ENCODE measurements at places on chromosomes 13 and 19. TPM values are rescaled to one million over a fixed set of nuclear protein-coding genes. Genes with fewer than 3 reads are reported as not detected.

C19orf53 gene
- total RNA-seq = 89.9 TPM

NKPD1 gene
- total RNA-seq = not detected

- DNase-seq = no peak
Measured at GRCh38 chr13:76853481-76853880, 32.7 kb downstream of the KCTD12 start.

DNA sequence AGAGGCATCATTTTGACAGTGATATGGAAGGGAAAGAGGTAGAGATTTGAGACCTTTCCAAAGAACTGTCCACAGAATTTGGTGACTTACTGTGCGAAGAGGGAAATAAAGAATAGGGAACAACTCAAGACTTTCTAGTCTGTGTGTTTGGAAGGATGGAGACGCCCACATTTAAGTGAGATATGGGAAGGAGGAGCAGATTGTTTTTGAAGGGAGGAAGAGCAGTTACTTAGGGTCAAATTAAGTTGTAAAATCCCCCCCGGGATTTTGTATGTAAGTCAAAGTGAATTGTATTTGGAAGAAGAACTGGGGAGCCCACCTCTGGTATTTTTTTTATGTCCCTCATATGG, 1.2 kb downstream of the USPL1 start:
- DNase-seq = no peak

DNA sequence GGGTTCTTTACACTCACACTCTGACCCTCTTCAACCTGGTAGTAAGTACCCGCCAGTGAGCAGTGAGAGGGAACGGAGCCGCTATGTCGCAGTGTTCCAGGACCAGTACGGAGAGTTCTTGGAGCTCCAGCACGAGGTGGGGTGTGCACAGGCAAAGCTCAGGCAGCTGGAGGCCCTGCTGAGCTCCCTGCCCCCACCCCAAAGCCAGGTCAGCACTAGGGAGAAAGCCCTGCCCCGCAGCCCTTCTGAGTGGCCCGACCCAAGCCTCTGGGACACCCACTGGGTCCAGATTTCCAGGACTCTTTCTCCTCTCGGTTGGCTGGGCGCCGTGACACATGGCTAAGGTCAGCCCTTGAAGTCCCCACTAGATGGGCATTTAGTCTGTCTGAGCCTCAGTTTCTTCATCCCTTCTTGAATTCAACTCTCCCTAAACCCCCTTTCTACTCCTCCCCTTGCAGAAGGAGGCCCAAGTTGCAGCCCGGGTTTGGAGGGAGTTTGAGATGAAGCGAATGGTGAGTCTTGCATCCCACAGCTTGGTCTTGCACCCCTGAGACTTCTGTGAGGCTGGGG, 1.9 kb downstream of the OCEL1 start:
- no peak for DNase-seq

DNA sequence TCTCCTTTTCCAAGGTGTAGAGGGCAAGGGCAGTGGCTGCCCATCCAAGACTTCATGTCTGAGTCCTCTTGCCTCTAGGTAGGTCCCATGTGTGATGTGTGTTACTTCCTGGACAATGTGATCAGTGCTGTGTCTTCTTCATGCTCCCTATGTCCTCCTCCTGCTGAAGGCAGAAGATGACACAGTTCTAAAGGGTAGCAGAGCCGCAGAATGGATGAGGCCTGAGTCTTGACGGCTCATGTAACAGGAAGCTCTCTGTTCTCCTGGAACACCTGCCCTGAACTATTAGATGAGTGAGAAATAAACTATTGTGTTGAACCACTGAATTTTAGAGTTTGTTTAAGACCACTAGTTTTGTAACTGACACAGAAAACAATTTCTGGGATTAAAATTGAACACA, 165.9 kb downstream of the NDFIP2 start:
- no peak for DNase-seq

- no peak for DNase-seq
Measured at GRCh38 chr13:44354331-44354730, 19.3 kb upstream of the SERP2 start.

- DNase-seq = peak; percentile 87
Measured at GRCh38 chr19:12665281-12665573, 1.3 kb downstream of the MAN2B1 start.

DNA sequence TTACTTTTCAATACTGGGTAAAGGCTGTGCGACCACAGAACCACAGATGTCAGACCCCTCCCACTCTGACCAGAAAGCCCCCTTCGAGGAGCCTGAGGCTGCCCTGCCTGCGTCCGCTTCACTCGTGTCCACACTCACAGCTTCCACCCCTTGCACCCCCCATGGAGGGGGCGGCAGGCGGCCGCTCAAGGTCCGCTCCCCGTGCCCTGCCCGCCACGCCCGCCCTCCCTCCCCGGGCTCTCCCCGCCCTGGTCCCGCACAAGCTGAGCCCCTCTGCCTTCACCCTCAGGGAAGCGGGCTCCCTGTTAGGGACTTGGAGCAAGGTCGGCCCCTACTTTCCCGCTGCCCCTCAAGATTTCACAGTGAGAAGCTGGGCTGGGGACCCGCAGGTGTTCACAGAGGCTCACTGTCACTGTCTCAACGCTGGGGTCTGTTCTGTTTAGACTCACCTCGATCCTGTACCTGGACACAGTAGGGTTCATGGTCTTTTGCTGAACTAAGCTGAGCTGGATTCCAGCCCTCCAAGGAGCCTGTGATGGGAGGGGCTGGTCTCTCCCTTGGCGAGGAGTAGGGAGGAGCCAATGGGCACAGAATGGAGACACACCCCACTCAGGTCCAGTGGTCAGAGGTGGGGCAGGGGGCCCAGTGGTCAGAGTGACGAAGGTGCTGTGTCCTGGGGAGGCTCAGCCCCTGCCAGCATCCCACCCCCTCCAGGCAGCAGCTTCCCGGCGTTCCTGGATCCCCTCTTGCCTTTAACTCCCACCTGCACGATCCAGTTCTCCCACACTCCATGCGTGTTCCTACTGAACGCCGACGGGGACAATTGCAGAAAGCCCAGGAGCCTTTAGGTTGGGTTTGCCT, 69.5 kb downstream of the SPACA7 start:
- DNase-seq = no peak

GRCh38 chr13:31631746-31632145, 107.6 kb upstream of the RXFP2 start:
- no peak for DNase-seq

Data from Right ventricle myocardium inferior (tissue), 1 donor.